Left lobe of liver (tissue), 2 donors: ENCODE measurements at places on chromosomes 11 and 22. TPM values are rescaled to one million over a fixed set of nuclear protein-coding genes. Genes with fewer than 3 reads are reported as not detected.

Gene TRIM49
- total RNA-seq, result not detected

Gene TSKU
- total RNA-seq, result 547 TPM

Gene INCENP
- total RNA-seq, result 7.3 TPM

Gene MRPL16
- total RNA-seq, result 34.3 TPM

Gene PATZ1
- 21.2 TPM for total RNA-seq

Gene LMNTD2
- total RNA-seq, result 13.4 TPM

Gene LRRC4C
- 0.23 TPM for total RNA-seq

Gene GP1BB
- total RNA-seq, result 0.75 TPM

Gene IL17RA
- 11.1 TPM for total RNA-seq

Gene OR51E2
- total RNA-seq, result not detected

Gene CDHR5
- 64.8 TPM for total RNA-seq

Gene OR51I1
- total RNA-seq, result not detected

Gene KRTAP5-1
- not detected for total RNA-seq

Gene MRGPRX3
- not detected for total RNA-seq

Gene TTC12
- total RNA-seq, result 5.8 TPM

Gene LRP4
- 0.50 TPM for total RNA-seq

Gene AMPD3
- total RNA-seq, result 1.4 TPM

Gene ANO1
- total RNA-seq, result 260 TPM

Gene SF3A1
- total RNA-seq, result 73.3 TPM

Gene RAG2
- not detected for total RNA-seq

Gene NPAS4
- total RNA-seq, result not detected

Gene SCGB1D2
- total RNA-seq, result not detected

Gene OR52H1
- total RNA-seq, result 0.18 TPM

Gene WBP2NL
- 0.53 TPM for total RNA-seq

Gene CD248
- 0.91 TPM for total RNA-seq

Gene PIH1D2
- 0.91 TPM for total RNA-seq

Gene TUB
- total RNA-seq, result 1.2 TPM

Gene GRAMD1B
- 1.4 TPM for total RNA-seq

Gene ASPHD2
- 0.13 TPM for total RNA-seq

Gene OR8D1
- not detected for total RNA-seq

Gene PC
- 392 TPM for total RNA-seq

Gene FADS1
- 34.6 TPM for total RNA-seq

Gene TMEM86A
- total RNA-seq, result 5.3 TPM

Gene GALNT18
- 5.7 TPM for total RNA-seq

Gene TMEM25
- total RNA-seq, result 37.5 TPM

Gene TEX12
- total RNA-seq, result not detected

Gene SELENOM
- total RNA-seq, result 7.0 TPM

Gene ARHGAP8
- total RNA-seq, result 0.98 TPM

Gene RNF26
- total RNA-seq, result 15.0 TPM

Gene P2RX3
- 0.50 TPM for total RNA-seq

Gene ANGPTL5
- total RNA-seq, result not detected

Gene CRELD2
- total RNA-seq, result 65.1 TPM

Gene SLC5A1
- total RNA-seq, result 1.9 TPM

Gene SYNGR1
- 2.9 TPM for total RNA-seq

Gene CAVIN3
- total RNA-seq, result 6.1 TPM

Gene GSTP1
- 30.9 TPM for total RNA-seq

Gene RASSF10
- not detected for total RNA-seq
